ENCODE measurements at places on chromosomes 6 and 20. TPM values are rescaled to one million over a fixed set of nuclear protein-coding genes. Genes with fewer than 3 reads are reported as not detected.

DNA sequence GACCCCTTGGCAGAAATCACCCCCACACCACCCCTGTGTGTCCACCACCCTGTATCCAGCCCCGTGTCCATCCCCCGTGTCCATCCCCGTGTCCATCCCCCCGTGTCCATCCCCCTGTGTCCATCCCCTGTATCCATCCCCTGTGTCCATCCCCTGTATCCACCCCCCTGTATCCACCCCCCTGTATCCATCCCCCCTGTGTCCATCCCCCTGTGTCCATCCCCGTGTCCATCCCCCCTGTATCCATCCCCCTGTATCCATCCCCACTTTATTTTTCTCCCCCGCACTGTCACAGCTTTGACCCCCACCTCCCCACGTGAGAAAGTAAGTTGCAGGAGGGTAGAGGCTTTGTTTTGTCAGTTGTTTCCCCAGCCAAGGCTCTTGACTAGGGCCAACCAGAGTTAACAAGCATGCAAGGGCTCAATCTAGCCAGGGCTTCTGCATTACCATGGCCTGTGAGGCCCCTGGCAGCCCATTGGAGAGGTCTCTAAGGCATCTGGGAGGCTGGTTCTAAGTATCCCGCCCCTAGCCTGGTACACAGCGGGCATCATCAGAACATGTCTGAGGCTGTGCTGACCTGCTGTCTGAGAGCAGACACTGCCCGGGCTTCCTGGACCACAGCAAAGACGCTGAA is 18.1 kb upstream of the SIRPA start:
- DNase-seq = no peak

GRCh38 chr20:37356387-37356786 is 10.4 kb downstream of the SRC start:
- DNase-seq = peak; percentile 57

DNA sequence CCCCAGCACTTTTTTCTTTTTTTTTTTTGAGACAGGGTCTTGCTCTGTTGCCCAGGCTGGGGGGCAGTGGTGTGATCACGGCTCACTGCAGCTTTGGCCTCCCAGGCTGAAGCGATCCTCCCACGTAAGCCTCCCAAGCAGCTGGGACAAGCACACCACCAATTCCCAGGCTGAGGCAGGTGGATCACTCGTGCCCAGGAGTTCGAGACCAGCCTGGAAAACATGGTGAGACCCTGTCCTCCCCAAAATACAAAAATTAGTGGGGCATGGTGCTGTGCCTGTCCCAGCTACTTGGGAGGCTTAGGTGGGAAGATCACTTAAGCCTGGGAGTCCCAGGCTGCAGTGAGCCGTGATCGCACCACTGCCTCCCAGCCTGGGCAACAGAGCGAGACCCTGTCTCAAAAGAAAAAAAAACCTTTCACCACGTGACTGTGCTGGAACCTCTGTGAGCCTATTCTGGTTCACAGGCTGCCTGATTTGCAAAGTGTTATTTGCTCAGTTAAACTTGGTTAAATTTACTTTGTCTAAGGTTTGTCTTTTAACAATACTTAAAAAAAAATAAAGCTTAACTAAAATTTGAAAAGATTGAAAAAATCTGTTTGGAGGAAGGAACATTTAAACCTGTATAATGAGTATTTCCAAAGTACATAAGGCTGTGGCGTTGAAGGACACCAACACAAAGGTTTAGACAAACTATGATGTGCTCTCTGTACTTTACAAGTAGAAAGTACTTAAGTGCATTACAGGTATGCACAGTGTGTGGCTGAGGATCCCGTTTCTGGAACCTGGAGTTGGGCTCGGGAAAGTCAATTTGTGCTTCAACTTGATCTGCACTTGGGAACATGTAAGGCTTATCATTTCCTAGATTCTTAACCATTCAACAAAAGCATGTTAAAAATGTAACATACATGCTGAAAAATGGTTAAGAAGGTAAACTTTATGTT is 55.0 kb downstream of the PPP1R3G start:
- no peak for DNase-seq

DNA sequence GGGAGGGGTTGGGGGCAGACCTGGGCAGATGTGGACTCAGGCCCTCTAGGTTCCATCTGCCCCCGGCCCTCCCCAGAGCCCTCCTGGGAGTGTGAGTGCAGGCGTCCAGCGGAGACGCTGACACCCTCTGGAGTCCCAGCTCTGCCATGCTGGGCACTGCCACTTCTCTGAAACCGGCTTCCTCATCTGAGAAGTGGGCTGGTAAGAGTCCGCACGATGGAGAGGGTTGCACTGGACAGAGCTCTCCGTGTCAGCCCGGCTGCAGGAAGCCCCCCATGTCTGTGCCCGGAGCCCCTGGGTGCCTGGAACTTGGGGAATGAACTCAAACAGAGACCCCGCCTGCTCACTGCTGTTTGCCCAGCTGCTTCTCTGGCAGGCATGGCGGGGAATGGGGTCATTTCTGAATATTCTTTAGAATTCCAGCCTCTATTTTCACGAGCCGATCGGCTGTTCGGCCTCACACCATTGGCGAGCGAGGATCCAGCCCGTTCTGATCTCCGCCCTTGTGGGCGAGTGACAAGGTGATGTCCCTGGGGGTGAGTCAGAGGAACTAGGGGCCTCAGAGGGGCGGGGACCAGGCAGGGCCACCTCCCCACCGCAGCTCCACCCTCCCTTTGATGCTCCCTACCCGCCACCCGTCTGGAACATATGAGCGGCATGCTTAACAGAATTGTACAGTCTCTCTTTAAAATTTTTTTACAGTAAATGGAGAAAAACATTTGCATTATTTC is 47.8 kb upstream of the GATA5 start:
- no peak for DNase-seq

DNA sequence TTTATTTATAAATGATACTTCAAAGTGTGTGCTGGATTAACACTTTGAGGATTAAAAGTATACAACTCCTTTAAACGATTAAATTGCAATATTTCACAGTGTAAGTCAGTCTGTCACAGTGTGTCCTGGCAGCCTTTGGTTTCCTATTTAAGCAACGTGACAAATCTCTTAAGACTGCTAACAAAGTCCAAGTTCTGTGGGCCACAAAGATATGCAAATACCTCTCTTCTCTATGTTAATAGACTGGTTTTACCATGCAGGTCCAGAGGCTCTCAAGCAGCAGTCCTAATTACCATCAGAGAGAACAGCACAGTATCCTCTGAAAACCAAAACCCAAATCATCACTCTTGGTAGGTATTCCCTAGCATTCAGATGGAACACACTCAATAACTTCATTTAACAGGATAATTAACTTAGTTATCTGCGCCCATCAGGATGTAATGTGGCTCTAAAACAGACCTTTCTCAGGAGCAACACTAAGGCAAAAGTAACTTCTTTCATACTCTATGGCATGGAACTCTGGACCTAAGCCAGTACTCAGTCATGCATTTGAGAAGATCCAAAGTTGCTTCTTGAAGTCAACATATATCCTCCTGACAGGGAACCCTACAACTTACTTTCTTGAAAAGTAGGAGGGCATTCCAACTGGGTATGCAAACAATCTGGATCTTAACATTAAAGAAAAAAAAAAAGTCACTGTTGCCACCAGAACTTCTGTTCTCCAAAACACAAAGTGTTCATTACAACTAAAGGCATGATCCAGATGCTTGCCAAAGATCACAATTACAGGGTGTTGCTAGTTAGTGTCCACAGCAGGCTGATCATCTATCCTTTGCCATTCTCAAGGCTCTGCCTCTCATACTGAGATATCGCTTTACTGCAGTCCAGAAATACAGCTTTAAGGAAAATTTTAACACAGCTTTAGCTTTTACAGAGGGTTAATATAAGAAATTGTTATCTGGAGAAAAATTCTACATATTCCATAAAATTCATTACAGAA is 53.2 kb downstream of the MAN1A1 start:
- DNase-seq = no peak

DNA sequence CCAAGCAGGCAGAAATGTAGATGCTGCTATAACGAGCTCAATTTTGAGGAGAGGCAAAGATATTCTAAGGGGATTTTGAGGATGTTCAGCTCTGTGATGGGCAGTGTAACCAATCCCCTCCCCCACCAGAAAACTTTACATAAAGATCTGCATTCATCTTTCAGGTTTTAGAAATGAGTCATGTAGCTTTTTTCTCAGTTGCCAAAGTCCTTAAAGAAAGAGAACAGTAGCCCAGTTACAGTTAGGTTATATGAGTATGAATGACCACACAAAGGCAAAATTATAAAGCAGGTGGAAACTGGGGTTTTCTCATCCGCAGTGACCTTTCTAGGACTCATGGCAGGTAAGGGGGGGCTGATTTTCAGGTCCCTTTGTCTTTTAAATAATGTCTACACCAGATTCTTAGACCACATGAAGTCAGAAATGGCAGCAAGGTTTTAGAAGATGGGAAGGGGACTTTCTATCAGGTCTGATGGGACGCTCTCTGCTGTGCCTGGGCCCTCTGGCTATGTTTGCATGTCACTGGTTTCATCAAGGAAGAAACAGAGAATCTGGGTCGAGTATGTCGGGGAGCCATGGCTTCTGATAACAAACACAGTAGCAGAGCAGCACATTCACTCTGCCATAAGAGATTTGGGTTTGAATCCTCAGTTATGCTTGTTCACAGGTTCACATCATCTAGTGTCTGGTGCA is 94.7 kb downstream of the CLIC5 start:
- DNase-seq = no peak

- no peak for DNase-seq
Observed at GRCh38 chr6:3045777-3046176, 22.5 kb upstream of the RIPK1 start.

DNA sequence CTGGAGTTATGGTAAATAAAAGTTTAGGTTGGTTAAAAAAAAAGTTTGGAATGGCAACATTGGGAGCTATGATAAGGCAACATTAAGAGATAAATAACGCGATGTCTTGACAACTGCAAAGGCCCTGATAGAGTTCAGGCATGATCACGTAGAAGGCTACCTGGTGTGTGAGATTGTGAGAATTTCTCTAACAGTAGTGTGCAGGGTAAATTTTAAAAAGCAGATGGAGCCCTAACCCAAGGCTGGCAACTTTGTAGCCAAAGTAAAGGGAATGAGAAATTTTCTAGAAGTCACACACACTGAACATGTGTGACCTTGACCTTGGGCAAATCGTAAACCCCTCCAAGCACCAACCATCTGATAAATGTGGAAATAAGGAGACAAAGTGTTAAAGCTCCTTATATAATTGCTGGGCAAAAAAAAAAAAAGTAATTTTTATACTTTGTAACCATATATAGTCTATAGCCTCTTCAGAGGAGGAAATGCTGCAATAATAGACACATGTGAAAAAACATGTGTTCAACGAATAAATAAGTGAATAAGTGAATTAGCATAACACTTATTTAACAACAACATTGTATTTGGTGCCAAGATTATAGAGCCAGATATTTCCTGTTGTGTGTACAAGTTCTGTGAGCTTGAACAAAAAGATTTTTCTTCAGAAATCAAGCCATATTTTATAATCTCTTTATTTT is 18.2 kb downstream of the KCNQ5 start:
- no peak for DNase-seq

DNA sequence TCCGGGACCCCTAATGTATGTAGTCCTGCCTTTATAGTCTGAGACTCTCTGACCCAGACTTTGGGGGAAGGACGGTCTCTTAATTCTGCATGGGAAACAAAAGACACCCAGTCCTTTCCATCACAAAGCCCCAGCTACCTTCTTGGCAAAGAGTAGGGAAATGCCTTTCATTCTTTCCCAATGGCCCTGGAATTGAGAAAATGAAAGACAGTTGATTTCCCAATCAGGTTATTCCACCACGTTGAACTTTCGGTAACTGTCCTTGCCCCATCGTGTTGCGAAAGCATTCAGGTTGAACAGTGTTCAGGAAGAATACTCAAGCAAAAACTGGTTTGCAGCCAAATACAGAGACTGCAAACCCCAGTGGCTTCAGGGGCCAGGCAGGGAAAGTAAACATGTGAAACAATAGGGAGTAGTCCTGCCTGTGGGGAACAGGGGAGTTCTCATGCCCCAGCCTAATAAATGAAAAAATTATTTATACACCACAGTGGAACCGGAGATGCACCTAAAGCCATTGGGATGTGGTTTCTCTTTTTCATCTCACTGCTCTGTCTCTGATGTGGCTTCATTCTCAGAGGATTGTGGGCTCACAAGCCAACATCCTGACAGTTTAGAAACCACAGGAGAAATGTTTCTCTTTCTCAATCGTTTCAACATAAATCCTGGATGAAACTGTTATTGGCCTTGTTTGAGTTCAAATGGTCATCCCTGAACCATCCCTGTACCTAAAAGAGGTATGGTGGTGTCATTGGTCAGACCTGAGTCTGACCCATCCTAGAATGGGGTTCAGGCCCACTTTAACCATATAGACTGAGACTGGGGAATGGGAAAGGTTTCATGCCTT is 44.2 kb upstream of the SLC9A8 start:
- peak; percentile 41 for DNase-seq

DNA sequence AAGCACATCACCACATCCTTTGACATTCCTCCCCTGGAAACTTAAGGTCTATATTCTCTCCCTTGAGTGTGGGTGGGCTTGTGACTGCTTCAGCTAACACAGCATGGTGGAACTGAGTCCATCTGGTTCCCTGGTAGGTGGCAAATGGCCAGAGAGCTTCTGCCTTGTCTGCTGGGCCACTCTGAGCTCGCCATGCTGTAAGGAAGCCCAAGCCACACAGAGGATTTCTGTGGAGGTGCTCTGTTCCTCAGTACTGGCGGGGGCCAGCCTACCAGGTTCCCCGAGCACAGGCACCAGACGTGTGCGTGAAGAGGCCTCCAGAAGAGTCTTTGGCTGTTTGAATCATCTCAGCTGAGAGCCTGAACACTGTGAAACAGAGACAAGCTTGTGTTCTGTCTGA is 41.6 kb upstream of the PMEPA1 start:
- no peak for DNase-seq

- DNase-seq = no peak
Observed at GRCh38 chr20:4763723-4764510, 42.2 kb downstream of the PRND start.

GRCh38 chr6:119312875-119313338 is 36.7 kb downstream of the MAN1A1 start:
- no peak for DNase-seq

- DNase-seq = peak; percentile 31
Observed at GRCh38 chr6:129498950-129499842, 210.8 kb downstream of the ARHGAP18 start.

GRCh38 chr6:150368762-150369161 is at the start of gene IYD:
IYD (plus strand) TSS chr6:150369012; CDS start chr6:150369032, 20 bp downstream.
- DNase-seq = no peak

GRCh38 chr6:126513198-126513597 is 173.3 kb downstream of the CENPW start:
- DNase-seq = no peak

Gene PRPH2
- 0.22 TPM for total RNA-seq

Gene ZC2HC1B
- total RNA-seq = not detected

Gene TMEM181
- total RNA-seq = 19.0 TPM

Gene BCAS1
- 49.8 TPM for total RNA-seq

Gene LY6G6F
- not detected for total RNA-seq

All from tibial nerve (tissue), 4 donors.